Cortex of kidney (tissue), 1 donor: ENCODE measurements at places on chromosomes 6 and 20.

GRCh38 chr20:13778827-13779226 is 5.9 kb downstream of the ESF1 start:
- no peak for DNase-seq

DNA sequence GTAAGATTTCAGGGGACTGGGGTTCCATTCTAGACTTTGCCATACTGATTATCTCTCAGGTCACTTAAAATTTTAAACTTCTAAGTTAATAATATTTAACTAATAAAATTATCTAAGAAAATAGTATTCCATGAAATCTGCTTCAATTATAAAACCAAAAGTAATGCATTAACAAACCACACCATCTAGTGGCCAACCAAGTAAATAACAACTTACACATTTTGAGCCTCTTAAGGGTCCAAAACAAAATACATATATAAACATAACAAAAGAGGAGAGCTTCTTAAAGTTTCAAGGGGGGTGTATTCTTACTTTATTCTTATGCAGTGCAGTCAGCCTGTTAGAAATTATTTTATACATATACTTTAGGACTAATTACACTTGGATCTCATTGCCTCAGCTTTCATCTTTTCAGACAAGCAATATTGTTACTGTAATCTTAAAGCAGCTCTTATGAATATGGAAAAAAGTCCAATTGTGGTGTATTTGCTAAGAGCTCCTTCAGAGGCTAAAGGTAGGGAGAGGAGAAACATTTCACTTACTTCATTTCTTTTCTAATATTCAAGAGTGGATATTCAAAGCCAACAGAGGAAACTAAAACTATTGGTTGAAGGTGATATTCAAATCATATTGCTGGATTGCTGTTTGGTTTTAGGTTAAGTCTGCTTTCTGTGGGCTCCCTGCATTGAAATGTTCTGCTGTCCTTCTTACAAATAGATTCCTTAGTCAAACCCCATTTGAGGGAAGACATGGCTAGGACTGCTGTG is 199.7 kb upstream of the SIM1 start:
- no peak for DNase-seq

DNA sequence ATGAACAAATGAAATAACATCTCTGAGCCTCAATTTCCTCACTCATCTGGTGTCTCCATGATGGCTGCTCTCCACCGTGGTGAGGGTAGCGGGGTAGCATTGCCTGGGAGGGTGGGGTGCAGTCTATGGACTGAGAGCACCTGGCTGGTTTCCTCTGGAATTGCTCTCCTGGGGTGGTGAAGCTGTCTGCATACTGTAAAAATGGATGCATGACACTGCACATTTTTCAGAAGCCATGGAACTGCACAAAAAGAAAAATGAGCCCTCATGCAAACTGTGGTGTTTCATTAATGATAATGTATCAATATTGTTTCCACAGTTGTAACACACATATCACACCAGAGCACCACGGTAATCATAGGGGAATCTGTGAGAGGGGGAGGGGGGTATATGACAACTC is 12.1 kb upstream of the ITPR3 start:
- DNase-seq: no peak

DNA sequence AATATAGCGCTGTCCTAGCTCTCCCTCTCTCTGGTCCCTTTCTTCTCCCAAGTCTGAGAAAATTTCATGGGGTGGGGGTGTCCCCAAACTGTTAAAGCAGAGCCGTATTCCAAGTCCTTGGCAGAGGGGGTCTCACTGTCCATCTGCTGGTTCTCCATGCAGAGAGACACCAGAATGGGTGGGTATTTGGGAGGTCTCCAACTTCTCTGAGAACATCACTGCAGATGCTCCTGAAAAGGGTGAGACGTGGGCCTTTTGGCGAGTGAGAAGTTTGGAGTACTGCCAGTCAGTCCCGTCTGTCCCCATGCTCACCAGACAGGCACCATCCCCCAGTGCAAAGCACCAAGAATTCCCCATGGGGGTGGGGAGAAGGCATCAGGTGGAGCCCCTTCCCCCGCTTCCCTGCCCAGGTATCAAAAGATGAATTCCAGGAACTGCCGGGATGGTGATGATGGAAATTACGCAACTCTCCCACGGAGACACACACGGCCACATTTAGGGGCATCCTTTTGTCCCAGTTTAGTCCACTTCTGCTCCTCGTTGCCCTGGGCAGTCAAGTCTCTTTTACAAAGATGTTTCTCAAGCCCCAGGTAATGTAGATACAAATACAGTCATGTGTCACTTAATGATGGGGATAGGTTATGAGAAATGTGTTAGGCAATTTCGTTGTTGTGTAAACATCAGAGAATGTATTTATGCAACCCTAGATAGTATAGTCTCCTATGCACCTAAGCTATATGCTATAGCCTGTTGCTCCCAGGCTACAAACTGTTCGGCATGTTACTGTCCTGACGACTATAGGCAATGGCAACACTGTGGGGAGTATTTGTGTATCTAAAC is 73.4 kb upstream of the SRSF6 start:
- no peak for DNase-seq

GRCh38 chr6:115612796-115613479 is 447.8 kb downstream of the FRK start:
- DNase-seq: no peak

GRCh38 chr6:46299253-46299652 is 128.5 kb upstream of the ENPP5 start:
- DNase-seq: no peak

GRCh38 chr20:12605751-12606150 is 403.0 kb upstream of the SPTLC3 start:
- no peak for DNase-seq

DNA sequence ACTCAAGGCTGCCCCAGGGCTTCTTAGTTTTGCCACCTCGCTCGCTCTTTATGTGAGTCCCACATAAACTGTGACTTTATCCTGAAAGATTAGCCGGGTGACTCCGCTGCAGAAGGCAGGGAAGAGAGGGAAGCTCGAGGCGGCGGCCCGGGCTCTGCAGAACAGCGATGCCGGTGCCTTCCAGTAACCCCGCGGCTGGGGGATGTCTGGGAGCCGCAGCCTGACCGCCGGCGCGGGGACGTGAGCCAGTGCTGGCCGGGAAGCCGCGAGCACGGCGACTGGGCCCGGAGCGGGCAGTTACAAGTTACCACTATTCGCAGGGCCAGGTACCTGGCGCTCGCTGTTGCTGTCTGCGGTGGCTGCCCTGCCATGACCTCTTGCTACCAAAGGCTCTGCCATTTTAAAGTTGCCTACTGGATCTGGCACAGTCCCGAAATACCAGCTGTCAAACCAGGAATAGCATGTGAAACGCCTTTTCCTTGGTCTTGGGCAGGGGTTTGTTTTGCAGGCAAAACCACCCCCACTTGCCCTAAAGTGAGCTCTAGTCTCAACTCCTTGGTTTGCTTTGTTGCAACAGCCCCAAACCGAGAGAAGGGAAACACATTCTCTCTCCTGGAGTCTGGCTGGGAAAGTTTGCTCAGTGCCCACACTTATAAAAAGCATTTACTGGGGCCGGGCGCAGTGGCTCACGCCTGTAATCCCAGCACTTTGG is 124.0 kb upstream of the SLC2A12 start:
- no peak for DNase-seq

- no peak for DNase-seq
These were observed 355.1 kb downstream of the PAX1 start for GRCh38 chr20:22060610-22061009.

DNA sequence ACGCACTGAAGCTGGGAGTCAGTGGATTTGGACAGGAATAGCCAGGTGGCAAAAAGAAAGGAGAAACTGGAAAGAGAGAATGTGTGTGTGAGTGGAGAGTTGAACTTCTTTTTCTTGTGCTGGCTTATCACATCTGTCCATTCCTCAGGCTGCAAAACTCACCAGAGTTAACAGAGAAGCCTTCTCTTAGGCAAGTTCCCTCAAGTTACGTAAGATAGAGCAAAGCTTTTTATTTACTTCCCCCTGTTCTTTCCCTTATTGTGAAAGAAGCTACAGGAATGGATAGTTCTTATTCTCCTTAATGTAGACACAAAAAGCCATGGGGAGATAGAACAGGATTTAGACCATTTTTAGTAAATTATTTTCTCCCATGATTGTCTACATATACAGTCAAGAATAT is 188.6 kb downstream of the BMP2 start:
- no peak for DNase-seq

- no peak for DNase-seq
These were observed 167.9 kb upstream of the MAN1A1 start for GRCh38 chr6:119517428-119517827.

- no peak for DNase-seq
These were observed 116.3 kb upstream of the CHD6 start for GRCh38 chr20:41734506-41734945.

GRCh38 chr6:1593958-1594314 is 15.8 kb upstream of the FOXC1 start:
- no peak for DNase-seq

DNA sequence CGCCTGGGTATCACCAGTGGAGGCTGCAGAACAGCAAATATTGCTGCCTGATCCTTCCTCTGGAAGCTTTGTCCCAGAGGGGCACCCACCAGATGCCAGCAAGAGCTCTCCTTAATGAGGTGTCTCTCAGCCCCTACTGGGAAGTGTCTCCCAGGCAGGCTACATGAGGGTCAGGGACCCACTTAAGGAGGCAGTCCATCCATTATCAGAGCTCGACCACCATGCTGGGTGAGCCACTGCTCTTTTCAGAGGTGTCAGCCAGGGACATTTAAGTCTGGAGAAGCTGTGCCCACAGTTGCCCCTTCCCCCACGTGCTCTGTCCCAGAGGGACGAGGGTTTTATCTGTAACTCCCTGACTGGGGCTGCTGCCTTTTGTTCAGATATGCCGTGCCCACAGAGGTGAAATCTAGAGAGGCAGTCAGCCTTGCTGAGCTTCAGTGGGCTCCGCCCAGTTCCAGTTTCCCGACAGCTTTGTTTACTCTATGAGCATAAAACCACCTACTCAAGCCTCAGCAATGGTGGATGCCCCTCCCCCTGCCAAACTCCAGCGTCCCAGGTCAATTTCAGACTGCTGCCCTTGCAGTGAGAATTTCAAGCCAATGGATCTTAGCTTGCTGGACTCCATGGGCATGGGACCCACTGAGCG is 25.9 kb upstream of the AIG1 start:
- no peak for DNase-seq

DNA sequence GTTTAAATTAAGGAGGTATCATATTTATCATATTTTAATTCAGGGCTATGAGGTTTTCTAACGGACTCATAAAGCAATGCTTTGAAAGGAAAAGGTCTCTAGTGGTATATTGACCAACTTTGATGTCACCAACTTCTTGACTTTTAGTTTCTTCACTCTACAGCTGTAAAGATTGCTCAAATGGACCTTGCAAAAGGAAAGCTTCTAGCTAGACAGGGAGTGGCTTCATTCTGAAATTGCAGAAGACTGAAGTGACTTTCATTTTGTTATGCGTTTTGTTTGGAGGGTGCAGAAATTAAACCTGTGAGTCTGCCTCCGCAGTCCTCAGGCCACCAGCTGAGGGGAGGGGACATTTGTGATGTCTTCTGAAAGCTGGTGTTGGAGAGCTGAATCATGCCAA is 95.7 kb downstream of the SLC24A3 start:
- no peak for DNase-seq

- no peak for DNase-seq
These were observed 5.5 kb upstream of the HDDC2 start for GRCh38 chr6:125307150-125307838.

DNA sequence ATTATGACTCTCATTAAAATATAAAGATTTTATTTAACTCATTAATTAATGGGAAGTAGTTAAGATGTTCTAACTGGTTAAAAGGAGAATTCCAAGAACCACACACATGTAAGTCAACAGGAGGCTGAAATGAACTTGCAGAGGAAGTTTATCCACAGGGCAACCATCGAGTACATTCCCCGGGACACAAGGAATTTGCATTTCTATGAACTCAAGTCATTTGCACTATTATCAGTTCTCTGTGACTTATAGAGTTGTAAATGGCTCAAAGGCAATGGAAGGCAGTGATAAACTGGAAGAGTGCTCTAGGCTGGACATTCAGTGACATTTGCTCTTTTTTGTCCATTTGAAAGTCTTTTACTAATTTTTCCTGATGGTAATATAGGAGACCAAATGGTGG is 97.4 kb downstream of the SNX5 start:
- no peak for DNase-seq

DNA sequence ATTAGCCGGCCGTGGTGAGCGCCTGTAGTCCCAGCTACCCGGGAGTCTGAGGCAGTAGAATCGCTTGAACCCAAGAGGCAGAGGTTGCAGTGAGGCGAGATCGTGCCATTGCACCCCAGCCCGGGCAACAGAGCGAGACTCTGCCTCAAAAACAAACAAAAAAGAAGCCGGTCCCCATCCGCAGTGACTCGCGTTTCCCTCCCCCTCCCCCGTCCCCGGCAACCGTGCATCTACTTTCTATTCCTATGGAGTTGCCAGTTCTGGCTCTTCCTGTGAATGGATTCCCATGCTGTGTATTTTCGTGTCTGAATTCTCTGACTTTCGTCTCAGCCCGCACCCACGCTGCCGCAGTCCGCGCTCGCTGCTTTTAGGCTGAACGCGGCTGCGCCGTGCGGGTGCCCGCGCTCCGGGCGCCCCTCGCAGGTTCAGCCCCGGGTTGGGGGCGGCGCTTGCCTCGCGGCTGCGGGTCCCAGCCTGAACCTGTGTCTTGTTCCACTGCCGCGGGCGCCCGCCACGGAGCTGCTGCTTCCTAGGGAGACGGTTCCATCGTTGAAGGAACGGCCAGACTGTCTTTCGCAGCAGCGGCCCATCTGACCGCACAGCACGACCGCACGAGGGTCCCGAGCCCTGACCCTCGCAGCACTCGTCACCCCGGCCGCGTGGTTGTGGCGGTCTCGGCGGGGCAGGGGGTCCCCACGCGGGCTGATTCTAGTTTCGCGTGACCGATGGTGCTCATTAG is 1.1 kb upstream of the MRGBP start:
- DNase-seq: no peak

GRCh38 chr6:157599191-157599590 is 218.2 kb downstream of the ZDHHC14 start:
- DNase-seq: no peak

DNA sequence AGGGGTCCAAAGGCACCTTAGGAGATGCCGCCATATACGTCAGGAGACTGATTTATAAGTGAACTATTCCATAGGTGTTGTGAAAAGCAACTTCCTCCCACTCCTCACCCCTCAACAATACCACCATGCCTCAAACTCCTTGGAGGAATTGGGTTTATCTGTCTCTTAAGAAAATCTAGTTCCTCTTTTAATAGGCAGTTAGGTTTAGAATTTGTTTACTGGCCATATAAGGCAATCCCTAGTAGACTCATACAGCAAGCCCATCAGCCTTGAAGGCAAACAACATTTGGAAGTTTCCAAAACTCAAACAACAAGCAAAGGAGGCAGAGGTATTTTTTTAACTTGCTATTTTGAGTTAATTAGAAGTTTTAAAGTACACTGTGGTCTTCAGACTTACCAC is 66.1 kb downstream of the PRND start:
- no peak for DNase-seq
